Progenitor cell of endocrine pancreas (in vitro differentiated cells): ENCODE measurements at places on chromosomes 1 and 21.
A peak's percentile ranks its signal among the peaks of the same experiment; 100 is the strongest.

GRCh38 chr1:10514490-10515235 is 39.9 kb downstream of the PEX14 start:
- no peak for DNase-seq

GRCh38 chr1:95435611-95436010 is 201.6 kb downstream of the RWDD3 start:
- DNase-seq = no peak

- no peak for DNase-seq
These were observed 1.4 kb downstream of the PTBP2 start for GRCh38 chr1:96722958-96723357.

GRCh38 chr1:22157359-22157966 is 14.6 kb upstream of the WNT4 start:
- DNase-seq = no peak

DNA sequence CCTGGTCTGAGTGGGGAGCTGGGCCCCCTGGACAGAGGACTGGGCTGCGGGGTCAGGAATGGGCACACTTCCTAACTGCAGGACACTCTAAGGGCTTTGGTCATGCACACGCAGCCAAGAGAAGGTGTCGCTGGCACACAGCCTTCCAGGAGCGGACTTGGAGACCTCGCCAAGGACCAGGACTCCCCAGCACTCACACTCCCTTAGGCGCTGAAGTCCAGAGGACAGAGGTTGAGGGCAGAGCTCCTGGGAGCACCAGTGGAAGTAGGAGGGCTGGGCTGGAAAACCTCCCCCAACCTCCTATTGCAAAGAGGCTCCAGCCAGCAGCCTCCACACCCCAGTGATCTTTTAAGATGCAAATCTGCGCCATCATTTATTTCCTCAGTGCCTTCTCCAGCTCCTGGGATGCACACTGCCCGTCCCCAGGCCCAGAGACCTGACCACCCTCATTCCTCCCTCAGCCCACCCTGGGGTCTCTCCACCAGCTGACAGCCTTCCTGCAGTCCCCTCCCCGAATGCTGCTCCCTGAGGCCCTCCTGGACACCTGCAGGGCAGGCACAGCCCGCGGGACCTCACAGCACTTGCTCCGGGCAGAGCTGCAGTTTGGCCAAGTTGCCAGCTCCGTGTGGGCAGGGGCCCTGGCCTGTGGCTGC is 3.0 kb downstream of the TSPEAR start:
- DNase-seq = no peak

DNA sequence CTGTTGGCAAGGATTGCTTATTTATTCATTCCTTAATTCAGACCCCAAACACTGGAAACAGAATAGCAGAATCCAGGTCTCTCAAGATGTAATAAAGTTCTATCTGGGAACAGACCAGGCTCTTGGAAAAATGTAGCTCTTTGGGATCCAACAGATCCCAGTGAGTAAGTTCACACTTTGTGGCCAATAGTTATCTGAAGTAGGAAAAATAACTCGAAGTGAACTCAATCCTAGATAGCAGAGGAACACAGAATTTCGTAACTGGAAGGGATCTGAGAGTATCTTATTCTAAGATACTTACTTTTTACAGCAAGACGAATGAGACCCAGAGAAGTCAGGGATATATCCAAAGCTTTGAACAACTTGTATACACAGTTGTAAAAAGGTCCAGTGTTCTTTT is 150.7 kb upstream of the CD34 start:
- DNase-seq = no peak

GRCh38 chr1:63645317-63645716 is 52.1 kb downstream of the PGM1 start:
- DNase-seq = no peak

DNA sequence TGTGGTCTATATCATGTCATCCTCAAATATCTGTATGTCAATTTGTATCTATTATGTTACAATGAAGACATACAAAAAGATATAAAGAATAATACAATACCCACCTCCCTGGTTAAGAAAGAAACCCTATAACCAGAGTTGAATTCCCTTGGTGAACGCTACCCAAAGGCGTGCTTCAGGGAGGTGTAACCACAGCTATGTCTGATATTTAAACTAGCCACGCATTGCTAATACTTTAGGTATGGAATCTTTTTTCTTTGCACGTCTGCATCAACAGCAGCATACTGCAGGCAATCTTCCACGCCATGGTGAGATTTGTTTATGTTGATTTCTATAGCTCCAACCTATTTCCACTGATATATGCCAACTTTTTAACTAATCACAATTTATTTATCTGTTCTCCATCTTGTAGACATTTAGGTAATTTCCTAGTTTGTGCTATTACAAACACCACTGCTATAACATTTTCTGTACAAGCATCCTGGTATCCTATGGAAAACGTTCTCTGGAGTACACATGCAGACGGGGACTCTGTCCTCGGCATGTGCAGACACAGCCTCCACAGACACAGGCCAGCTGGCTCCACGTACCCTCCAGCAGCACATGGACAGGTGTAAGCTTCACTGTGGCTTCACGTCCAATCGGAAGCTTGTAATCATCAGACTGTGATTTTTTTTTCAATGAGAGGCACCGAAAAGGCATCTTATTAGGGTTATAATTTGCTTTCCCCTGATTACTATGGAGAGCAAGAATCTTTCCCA is 58.5 kb downstream of the HSF2BP start:
- DNase-seq = no peak

GRCh38 chr1:228109073-228109961 is at the start of gene MRPL55:
MRPL55 (minus strand) TSS chr1:228109299; CDS start chr1:228108260, 1,039 bp downstream.
- DNase-seq = peak; percentile 99

DNA sequence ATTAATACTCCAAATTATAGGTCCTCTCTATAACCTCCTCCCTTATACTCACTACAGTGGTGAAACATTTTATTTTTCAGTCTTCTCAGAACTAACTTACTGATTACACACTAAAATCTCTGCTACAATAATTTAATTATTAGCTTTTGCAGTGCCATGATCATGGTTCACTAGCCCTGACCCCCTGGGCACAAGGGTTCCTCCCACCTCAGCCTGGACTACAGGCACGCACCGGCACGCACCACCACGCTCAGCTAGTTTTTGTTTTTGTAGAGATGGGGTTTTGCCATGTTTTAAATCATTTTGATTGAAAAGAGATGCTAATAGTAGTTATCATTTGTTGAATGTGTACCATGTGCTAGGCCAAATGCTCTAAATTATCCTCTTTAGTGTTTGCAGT is 6.3 kb downstream of the PATJ start:
- DNase-seq = no peak

GRCh38 chr1:53115403-53116306 is 26.8 kb downstream of the SLC1A7 start:
- DNase-seq = peak; percentile 54

GRCh38 chr1:168799927-168800605 is 71.1 kb upstream of the DPT start:
- DNase-seq = no peak

GRCh38 chr21:46304955-46305354 is 18.7 kb downstream of the C21orf58 start:
- DNase-seq = no peak

DNA sequence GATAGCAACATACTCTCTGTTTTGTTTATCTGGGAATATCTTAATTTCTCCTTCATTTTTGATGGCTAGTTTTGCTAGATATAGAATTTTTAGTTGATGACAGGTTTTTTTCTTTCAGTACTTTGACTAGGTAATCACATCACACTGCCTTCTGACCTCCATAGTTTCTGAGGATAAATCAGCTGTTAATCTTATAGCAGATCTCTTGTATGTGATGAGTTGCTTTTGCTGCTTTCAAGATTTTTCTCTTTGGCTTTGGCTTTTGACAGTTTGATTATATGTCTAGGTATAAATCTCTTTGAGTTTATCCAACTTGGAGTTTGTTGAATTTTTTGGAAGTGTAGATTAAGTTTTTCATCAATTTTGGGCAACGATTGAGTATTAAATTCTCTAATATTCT is 142.6 kb downstream of the ZNF644 start:
- DNase-seq = no peak

GRCh38 chr1:150972417-150972940 is 2.2 kb downstream of the CERS2 start:
- DNase-seq = no peak

DNA sequence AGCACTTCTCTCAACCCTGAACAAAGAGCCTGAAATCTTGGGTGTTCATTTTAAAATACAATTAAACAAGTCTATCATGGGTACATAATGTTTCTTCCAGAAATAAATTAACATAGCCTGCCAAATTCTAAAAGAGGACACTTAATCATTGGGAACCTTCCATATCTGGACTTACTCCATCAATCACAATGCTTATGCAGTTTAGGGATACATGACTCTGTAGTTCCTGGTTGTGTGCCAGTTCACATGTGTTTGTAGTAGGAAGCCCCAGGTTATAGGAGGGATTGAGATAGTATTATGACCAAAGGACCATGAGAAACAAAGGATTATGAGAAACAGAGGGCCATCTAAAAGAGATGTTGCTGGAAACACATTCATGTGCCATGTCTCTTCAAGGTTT is 19.1 kb upstream of the DAB1 start:
- DNase-seq = no peak

- DNase-seq = no peak
These were observed 48.6 kb downstream of the ITPKB start for GRCh38 chr1:226690460-226690982.

- no peak for DNase-seq
These were observed 646 bp downstream of the IER5 start for GRCh38 chr1:181089017-181089675.

DNA sequence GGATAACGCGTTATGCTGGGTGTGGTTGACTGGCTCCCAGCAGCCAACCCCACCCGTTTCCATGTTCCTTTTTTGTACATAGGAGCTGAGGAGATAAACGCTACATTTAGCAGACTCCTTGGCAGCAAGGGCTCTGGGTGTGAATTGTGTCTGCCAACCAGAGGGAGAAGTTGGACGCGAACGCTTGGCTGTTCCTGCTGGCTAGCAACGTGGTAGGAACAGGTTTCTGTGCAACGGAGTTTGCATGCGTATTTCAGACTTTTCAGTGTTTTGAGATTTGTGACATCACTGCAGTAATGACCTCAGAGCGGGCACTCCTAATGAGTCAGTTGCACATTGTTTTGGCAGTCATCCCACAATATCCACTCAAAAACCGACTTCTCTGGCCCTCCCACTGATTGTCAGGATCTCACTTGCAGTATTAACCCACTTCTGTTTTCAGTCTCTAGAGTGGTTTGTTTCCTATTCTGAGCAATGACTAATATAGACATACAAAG is 98.7 kb upstream of the RGS1 start:
- no peak for DNase-seq

- no peak for DNase-seq
These were observed 46.1 kb upstream of the FBXO28 start for GRCh38 chr1:224067621-224068457.

DNA sequence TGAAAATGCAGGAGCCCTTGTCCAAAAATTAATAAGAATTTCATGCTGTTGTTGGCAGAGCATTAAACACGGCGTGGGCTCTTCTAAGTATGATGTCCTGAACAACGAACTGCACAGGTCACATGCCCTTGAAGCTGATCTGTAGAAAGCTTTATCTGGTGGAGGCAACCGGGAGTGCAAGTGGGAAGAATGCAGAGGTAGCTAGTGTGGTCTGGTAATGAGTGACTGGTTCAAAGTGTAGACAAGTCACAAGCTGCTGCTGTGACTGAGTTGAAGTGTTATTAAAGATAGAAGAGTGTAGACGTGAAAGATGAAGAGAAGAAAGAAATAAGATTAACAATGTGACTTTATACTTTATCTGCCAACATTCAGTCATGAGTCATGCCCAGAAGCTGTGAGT is 361.9 kb downstream of the TTLL7 start:
- DNase-seq = no peak

DNA sequence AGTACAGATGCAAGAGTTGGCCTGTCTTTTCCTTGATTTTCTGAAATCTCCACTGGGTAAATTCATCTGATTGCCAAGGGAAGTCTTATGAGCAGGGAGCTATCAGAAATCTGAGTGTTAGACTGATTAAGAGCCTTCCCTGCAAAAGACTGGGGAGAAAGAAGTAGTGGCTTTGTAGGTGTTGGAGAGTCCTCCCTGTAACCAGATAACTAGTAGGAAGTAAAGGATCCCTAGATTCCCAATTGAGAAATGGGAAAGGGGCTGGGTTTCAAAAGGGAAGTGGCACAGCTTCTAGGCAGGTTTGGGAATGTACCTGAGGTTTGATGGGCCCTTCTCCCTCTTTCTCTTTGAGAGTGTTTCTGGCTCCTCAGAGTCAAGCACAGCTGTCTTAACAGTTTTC is 2.1 kb downstream of the TLCD4 start:
- no peak for DNase-seq
